ENCODE measurements at places on chromosomes 3 and 15. TPM values are rescaled to one million over a fixed set of nuclear protein-coding genes. Genes with fewer than 3 reads are reported as not detected.

- no peaks in the 10 kb centered on the region for H3K27me3 ChIP-seq
- H3K36me3 ChIP-seq = no peaks in the 10 kb centered on the region
- no peaks in the 10 kb centered on the region for H3K4me1 ChIP-seq
- DNase-seq = no peak
- no peak overlapping the region for H3K4me3 ChIP-seq
- H3K27ac ChIP-seq = no peak overlapping the region
These were observed 74.2 kb upstream of the POU1F1 start for GRCh38 chr3:87350367-87351199.

DNA sequence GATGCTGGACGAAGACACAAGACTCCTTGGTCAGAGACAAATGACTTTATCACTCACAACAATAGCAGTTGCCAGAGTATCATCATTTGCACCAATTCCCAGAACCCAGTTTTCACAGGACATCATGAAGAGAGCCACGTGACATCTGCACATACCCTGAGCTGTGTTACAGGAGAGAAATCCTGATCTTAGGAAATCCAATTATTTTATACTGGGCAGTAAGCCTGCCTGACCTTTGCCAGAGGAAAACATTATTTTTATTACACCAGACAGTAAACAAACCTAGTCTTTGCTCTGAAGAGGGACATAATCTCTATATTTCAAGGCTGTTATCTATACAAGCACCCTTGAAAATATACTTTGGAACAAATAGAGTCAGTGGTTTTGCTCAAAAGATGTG is 77.4 kb downstream of the ZBBX start:
- no peaks in the 10 kb centered on the region for H3K27me3 ChIP-seq
- no peak overlapping the region for H3K27ac ChIP-seq
- H3K4me1 ChIP-seq = no peaks in the 10 kb centered on the region
- no peak for DNase-seq
- no peaks in the 10 kb centered on the region for H3K36me3 ChIP-seq
- no peak overlapping the region for H3K4me3 ChIP-seq

Gene NEDD4
- 15.5 TPM for polyA plus RNA-seq

Gene STAC
- polyA plus RNA-seq = 7.7 TPM

Measured in keratinocyte (primary cell).